ENCODE measurements at places on chromosomes 13 and 19.

GRCh38 chr19:46784262-46785053 is 3.9 kb downstream of the SLC1A5 start:
- DNase-seq: peak; percentile 47

DNA sequence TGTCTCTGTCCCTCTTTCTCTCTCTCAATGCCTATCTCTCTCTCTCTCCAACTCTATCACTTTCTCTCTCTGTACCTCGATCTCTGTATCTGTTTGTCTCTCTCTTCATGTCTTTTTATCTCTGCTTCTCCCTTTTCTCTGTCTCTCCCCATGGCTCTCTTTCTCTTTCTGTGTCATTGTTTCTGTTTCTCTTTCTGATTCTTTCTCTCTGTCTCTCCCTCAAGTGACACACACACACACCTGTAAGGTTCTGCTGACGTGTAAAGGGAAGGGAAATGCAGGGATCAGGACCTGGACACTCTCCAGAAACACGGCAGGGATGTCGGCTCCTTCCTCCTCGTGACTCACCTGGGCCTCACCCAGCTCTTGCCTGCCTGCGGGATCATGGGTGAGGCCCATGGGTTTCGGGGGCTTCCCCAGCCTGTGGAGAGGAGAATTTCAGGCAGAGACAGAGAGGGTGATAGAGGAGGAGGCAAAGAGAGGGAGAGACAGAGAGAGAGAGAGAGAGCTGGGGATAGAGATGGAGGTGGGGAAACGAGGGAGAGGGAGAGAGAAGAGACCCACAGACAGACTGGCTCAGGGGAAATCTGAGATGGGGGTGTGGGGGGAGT is 5.4 kb upstream of the PLAUR start:
- no peak for DNase-seq

DNA sequence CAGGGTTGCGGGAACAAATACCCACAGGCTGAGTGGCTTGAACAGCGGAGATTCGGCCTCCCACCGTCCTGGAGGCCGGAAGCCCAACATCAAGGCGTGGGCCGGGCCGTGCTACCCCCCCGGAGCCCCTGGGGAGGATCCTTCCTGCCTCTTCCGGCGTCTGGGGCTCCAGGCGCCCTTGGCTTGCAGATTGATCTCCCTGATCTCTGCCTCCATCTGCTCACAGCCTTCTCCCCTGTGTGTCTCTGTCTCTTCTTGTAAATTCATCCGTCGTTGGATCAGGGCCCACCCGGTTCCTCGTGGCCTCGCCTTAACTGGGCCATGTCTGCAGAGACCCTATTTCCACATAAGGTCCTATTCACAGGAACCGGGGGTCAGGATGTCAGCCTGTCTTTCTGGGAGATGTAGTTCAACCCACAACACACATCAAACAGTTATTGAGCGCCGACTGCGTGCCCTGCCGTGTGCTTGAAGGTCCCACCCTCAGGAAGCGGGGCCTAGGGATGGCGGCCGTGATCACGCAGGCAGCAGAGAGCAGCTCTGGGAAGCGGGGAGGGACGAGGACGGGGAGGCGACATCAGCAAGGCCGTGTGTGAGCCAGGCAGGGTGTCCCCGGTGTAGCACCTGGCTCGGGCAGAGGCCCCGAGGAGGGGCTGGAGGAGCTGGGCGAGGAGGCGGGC is 21.3 kb downstream of the HCN2 start:
- DNase-seq: peak; percentile 48

GRCh38 chr19:7682175-7682855 is 1.7 kb downstream of the TRAPPC5 start:
- DNase-seq: no peak

DNA sequence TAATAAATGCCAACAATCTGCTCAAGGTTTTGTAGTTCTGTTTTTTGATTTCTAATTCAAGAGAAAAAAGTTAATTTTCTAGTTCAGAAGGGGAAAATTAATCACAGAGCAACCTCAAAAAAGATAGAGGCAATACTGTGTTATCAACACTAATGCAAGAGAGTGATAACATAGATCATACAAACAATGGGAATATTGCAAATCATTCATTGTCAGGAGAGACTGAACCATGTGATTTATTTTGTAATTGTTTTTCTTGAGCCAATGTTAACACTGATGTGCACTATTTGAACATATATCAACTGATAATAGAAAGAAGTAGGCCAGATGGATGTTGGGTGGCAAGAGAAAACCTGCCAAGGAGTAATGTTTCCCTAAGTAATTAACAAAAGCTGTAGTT is 19.9 kb downstream of the PCDH9 start:
- no peak for DNase-seq

- DNase-seq: no peak
These were observed 58.3 kb downstream of the RAB20 start for GRCh38 chr13:110503037-110503901.

- DNase-seq: no peak
These were observed 10.0 kb upstream of the OR10H2 start for GRCh38 chr19:15717809-15718208.

GRCh38 chr13:109654341-109655205 is 131.8 kb downstream of the IRS2 start:
- no peak for DNase-seq

DNA sequence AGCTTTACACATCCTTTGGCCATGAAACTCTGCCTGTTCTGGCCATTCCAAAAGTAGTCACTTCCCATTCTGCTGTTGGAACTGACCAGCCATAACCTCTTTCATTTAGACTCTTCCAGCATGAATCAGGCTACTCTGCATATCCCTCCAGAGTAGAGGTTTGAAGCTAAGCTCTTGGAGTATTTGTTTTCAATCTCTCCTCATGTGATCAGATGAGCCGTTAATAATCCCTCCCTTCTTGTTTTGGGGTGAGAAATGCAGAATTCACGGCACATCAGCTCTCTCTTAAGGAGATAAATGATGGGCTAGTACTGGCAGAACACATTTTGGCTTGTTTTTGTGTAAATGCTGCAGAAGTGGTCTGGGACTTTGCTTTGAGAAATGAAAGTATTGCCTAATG is 519.9 kb downstream of the PCDH17 start:
- no peak for DNase-seq
